Stimulated activated CD8-positive, alpha-beta memory T cell treated with anti-CD3 and anti-CD28 coated beads, Interleukin-4, amount 100 ng/mL, for 1 hour (primary cell): ENCODE measurements at places on chromosomes 16 and 17.

DNA sequence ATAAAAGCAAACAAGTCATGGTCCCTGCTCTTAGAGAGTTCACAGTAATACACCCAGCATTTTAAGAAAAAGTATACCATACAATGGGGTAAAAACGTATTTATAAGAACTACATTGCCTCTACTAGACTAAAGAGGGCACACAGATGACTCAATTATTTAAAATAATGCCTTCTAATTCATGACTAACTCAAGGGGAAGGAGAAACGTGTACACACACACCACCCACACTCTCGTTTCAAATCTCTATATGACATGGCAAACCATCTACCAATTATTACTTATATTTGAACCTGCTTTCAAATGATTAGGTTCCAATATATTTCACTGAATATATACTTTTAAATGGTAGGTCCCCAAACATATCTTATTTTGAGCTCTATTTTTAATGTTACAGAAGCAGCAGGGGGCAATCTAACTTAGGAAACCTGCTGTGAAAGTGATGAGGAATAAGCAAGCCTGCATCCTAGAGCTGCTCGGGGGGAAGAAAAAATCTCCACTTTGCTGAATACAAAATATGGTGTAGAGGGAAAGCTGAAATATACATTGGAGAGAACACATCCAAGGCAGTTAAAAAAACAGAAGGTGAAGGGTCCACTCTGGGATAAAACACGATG lies 232.4 kb upstream of the PSMD7 start:
- no peak for DNase-seq

- DNase-seq, result no peak
Observed at GRCh38 chr16:60027351-60027750, 1293.2 kb upstream of the GOT2 start.

DNA sequence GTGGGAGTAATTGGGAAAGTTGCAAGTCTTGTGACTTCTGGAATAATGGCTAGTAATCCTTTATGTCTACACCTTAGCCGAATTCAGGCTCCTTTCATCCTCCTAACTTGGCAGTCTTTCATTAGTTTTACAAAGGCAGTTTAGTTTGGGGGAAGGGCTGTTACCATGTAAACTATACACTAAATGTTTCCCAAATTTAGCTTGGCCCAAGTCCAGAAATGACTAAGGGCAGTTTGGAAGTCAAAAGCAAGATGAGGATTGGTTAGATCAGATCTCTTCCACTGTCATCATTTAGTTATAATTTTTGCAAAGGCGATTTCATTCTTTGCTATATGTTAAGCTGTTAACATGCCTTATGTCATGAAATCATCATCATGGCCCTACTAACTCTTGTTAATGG lies 115.4 kb upstream of the CACNG3 start:
- DNase-seq, result no peak

DNA sequence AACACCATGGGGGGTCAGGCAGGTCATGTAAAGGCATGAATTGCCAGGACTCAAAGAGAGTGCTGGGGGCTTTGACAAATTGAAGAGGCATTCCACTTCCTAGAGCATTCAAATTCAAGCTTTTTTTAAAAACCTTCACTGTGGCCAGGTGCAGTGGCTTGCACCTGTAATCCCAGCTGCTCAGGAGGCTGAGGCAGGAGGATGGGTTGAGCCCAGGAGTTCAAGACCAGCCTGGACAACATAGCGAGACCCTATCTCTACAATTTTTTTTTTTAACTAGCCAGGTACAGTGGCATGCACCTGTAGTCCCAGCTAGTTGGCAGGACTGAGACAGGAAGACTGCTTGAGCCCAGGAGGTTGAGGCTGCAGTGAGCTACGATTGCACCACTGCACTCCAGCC lies 17.2 kb downstream of the ABCC12 start:
- DNase-seq, result no peak

DNA sequence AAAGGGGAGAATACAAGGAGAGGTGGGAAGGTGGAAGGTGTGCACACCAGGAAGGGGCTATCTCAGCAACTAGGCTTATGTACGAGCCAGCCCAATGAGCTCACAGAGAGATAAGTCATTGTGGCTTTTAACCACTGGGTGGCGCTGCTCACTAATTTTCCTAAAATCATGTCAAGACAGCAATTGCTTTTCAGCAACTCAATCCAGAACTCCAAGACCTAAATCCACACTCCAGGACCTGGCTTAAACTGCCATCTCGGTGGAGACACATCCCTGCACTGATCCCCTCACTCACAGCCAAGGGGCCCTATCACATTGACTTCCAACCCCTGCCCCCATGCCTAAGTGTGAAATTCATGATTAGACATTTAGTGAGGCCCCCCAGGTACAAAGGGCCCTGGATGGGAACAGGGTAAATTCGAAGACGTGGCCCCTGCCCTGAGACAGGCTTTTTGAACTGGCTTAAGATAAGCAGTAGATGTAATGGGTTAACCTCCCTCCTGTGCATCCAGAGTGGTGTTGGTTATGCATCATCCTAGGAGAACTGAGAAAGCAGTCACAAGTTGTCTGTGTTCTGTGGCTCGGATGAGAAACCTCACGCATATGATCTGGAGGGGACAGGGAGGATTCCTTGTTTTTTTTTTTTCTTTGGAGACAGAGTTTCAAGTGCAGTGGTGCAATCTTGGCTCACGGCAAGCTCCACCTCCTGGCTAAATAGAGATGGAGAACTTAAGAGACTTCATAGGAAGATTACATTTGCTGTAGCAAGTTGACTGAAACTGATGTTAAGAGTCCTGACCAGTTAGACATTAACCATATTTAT lies 11.5 kb downstream of the CCL16 start:
- peak; percentile 51 for DNase-seq

- DNase-seq, result no peak
Observed at GRCh38 chr17:744937-745336, 7.1 kb downstream of the GEMIN4 start.

GRCh38 chr17:81483862-81484194 lies 28.8 kb downstream of the ACTG1 start:
- DNase-seq, result no peak

DNA sequence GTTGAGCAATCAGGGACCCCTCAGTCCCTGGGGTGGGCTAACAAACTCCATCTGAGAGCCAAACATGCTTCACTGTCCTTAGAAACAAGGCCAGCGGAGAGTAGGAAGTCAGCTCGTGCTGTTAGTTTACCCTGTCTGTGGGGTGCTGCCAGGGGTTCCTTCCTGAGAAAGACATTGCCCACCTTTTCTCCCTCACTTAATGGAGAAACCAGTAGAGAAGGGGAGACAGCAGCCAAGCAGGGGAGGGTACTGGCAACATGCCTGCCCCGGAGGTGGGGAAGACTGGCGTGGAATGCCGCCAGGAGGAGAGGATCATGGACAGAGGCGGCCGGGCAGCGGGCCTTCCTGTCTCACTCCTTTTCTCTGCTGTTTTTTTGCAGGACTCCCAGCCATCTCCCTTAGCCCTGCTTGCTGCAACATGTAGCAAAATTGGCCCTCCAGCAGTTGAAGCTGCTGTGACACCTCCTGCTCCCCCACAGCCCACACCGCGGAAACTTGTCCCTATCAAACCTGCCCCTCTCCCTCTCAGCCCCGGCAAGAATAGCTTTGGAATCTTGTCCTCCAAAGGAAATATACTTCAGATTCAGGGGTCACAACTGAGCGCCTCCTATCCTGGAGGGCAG lies 19.9 kb downstream of the SP2 start:
- DNase-seq, result no peak

DNA sequence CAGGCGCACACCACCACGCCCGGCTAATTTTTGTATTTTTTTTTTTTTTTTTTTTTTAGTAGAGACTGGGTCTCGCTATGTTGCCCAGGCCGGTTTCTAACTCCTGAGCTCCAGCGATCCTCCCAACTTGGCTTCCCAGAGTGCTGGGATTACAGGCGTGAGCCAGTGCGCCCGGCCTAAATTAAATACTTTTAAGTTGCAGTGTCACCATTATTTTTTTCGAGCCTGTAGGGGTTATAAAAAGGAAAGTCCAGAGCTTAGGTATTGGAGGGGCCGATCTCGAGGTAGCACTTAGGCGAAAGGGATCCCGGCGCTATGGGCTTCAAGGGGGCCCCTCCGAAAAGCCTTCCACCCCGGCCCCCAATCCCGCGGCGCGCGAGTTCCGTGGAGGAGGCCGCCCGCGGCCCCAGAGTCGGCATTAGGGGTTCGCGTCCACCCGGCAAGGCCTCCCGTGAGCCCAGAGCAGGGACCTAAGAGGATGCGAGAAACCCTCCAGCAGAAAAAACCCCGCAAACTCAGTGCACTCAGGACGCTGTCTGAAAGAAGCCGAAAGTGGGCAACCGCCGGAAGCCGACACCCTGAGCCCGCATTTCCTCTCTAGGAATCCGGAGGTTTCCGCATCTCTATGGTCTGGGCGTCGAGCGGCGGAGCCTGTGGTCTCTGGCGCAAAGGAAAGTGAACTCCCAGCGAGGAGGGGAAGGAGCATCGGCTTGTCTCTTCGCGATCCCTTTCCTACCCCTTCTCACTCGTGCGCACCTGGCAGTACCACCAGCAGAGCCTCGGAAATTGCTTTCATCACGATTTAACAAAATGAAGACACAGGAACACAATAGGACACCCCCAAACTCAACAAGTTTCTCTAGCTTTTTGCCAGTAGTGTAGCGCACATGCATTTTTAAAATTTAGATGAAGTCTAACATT lies 14.1 kb upstream of the RGS9 start:
- DNase-seq, result peak; percentile 49

DNA sequence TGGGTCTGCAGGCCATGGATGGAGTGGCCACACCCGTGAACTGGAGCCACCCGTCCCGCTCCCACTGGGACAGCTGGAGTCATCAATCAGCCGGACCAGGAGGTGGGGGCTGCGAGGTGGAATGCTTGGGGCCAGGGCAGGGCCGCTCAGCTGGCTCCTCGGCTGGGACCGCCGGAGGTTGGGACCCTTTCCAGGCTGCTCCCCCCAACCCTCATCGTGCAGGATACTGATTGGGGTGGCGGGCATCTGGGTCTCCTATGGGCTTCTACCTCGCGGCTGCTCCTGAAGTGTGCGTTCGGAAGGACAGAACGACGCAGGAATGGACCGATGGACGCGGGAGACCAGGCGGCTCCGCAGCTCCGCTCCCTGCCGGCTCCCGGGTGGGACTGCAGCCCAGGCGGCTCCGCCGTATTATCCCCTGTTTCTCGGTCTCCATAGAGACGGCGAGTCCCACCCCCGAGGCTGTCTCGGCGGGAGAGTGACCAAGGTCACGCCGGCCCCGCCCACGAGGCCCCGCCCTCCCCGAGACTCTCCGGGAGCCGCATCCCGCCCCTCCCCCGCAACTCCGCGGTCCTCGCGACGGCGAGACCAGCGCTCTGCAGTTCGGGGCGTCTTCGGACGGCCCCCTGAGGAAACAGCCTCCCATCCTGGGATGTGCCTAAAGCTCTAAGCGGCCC lies at the start of gene TPPP3:
Gene TPPP3 (minus strand): TSS at position 388 of the 677 bp plus-strand sequence. CDS start 2,387 bp downstream, outside the sequence.
- no peak for DNase-seq

GRCh38 chr17:79391376-79392233 lies 219.2 kb downstream of the RBFOX3 start:
- peak; percentile 32 for DNase-seq

GRCh38 chr16:15610369-15610871 lies 32.5 kb downstream of the MARF1 start:
- DNase-seq, result no peak

DNA sequence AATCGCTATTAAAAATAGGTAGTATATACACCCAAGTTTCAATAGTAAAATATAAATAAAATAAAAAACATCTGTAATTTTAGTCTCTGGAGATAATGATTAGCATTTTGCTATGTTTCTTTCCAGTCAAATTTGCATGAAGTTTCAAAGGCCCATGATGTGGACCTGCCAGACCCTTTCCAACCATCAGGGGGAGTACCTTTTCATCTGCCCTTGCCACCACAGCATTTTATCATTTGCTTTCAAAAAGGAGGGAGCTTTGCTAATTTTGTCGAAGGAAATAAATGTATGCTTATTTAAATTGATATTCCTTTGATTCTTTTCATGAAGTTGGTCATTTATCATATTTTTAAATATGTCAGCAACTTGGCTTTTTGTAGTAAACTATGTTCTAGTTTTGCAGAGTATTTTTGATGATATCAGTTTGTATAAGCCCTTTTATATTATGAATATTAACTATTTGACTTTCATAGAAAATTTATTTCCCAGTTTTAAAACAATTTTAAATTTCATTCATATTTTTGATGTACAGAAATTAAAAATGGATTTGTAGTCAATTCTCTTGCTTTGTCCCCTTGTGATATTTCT lies 115.2 kb upstream of the NETO2 start:
- no peak for DNase-seq

DNA sequence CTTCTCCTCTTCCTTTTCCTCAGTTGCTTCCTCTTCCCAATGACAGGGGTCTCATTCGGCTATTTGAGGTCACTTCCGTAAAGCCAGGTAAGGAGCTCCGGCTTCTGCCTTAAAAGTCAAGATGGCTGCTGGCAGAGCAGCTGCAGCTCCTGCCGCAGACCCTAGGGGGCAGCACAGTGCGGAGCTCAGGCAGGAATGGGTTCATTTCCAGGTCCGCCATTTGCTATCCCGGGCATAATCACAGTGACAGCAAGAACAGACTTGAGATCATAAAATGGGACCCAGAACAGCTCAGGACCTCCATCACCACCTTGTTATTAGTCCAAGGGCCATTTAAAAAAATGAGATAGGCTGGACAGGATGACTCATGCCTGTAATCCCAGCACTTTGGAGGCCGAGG lies 199.5 kb downstream of the ZNF18 start:
- no peak for DNase-seq

- no peak for DNase-seq
Observed at GRCh38 chr17:83064021-83064731, 15.2 kb upstream of the METRNL start.

DNA sequence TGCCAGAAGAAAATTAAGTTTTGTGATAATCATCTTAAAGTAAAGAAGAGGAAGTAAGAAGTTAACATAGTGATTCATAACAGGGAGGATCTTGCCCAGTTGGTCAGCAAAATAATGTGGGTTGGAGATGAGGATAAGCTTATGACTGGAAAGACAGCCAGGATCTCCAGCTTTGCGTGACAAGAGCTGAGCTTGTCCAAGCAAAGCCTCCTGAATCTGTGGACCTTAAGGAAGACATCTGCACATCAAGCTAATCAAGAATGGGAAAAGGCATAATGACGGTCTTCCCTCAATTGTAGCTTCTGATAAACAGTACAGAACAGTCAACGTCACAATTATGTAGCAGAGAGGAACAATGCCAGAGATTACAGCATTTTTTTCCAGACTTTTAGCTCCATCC lies 744.7 kb upstream of the GOT2 start:
- no peak for DNase-seq

DNA sequence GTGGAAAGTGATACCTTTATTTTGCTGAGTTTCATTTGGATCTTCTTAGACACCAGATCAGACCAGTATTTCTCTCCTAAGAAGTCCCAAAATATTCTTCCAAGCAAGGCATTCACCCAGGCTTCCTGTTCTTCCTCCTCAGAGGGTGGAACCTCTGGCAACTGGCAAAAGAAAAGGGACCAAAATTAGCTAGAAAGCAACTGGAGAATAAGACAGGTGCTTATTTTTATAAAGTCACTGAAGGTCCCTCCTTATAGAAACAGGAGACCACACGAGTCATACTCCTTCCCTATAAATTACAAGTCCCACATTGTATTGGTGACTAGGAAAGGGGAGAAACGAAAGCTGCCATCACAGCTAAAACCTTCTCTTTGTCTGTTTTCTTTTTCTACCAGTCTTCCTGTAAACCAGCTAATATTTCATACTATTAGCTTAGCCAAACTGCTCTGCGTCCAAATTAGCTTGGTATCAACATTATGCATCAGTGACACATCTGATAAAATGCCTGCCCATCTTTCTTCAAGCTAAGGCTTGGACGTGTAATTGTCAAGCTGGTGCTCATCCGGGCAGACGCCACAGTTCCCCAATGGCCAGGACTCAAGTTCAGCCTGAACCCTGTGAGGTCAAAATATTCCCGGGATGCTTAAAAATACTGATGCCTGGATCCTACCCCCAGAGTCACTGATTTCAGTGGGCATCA lies 47.5 kb upstream of the ERN1 start:
- no peak for DNase-seq

GRCh38 chr16:89473136-89473712 lies 17.1 kb downstream of the ANKRD11 start:
- DNase-seq, result no peak
